NB4 (cell line): ENCODE measurements at places on chromosomes 2 and 18.

- DNase-seq = no peak
Observed at GRCh38 chr2:27763907-27764267, 7.6 kb upstream of the MRPL33 start.

DNA sequence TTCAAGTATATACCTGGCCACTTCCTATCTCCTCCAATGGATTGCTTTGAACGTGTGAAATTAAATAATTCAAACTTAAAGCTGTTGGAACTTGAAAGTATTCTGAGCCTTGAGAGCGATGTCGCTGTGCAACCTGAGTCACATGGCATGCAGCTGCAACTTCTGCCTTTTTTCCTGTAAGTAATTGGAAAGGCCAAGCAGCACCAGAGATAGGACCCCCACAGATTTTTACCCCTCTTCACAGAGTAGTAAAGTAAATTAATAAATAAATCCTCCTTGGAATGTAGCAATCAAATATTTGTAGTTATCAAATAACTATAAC, 3.2 kb upstream of the RNF149 start:
- peak; percentile 37 for DNase-seq

DNA sequence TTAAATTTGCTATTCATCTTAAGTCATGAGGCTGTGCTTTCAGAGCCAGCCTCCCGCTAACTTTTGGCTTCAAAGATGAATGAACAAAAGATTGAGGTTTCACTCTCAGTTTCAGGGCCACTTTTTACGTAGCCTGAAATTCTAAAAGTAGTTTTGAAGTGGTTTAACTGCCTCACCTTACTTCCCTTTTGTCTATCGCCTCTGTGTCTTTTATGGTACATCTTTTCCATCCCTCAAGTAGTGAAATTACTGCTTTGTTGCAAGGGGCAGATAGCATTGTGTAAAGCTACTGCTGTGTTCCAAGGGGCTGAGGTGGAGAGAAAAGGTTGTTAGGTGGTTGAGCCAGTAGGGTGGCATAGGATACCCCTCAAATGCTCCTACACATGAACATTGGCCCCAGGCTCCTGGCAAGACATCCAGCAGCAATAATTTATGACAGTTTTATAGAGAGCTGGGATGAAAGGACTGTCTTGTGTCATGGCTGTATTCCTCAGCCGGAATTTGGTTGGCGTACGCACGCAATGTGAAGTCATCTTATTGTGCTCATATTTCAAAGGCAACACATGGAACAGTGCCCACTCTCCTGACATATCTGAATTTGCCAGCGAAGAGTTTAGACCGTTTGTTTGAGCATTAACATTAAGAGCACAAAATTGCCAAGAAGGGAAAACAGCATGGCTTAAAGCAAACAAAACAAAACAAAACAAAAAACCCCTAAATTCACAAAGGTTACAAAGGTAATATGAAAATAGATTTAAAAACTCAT, 32.2 kb downstream of the QPCT start:
- peak; percentile 15 for DNase-seq

DNA sequence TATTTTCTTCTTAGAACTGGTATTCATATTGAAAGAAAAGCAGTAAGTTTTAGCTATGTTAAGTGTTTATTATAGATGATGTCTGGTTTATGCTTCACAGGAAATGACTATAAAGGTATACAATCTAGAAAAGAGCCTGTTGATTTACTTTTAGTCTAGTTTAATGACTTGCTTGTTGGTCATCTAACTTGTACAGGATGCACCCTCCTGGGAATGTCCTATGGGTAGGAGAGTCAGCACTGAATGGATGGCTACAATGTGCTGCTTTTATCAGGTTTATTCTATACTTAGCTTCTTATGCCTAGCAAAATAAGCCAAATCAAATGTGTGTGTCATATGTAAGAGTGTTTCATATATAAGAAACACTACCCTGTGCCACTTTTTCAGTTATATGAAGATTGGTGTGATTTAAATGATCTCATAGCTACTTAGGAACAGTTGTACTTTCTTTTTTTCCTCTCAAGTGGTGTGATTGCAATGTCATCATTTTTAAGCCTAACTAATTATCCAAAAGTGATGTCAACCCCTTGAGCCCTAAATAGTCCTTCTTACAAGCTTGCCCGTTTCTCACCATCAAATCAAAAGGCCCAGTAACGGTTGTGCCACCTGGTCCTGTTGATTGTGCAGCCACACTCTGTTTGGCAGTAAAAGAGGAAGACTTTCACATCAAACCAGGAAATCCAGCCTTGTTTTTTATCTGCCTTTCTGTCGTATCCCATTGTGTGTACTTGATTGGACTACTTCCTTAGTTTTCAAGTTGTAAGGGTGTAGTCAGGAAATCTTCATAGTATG, 176.0 kb downstream of the DIS3L2 start:
- no peak for DNase-seq

DNA sequence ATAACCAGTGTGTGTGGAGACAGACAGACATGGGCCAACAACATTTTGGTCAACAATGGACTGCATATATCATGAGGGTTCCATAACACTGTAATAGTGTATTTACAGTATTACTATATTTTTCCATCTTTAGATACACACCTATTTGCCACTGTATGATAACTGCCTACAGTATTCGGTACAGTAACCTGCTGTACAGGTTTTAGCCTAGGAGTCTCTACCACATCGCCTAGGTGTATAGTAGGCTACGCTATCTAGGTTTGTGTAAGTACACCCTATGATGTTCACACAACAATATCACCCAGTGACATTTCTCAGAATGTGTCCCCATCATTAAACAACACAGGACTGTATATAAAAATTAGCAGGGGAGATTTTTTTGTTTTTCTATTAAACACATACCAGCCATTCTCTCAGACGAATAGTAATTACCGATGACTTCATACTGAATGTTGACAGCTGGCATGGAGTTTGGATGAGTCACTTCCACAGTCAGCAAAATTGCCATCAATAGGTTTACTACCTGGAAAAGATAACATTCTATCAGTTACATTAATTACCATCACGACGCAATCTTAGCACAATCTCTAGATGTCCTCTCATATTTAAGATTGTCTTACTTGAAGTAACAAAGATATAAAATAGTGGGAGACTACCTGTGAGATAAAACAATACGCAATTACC, 10.8 kb downstream of the LAPTM4A start:
- no peak for DNase-seq

DNA sequence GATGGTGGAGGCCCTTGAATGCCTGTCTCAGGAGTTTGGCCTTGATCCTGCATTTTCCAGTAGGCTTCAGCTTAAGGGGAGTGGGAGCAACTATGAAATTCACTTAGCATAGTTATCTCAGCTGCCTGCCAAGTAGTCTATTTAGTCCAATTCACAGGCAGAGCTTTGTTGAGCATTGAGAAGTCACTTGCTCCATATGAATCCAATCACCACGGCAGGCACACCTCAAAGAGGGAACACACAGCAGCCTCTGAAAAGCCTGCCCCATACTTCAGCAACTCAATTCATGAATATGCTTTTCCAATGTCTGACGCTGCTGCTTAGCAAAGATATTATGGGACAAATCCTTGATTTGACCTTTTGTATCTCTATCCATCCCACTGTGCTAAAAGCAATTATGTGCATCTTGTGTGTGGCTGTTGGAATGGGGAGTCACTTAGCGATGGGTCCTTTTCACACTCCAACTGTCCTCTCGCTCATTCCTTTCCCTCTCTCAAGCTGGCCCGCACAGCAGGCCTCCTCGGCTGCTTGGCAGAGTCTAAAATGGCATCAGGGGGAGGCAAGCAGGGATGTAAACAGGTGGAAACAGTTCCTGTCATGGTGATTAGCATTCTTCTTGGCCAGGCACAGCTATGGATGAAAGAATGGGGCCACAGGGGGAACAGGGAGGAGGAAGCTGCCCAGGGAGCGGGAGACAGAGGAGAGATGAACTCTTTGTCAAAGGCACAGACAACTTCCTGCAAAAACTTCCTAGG, 56.0 kb upstream of the LRPPRC start:
- DNase-seq = no peak

GRCh38 chr2:231918501-231919330, 7.5 kb downstream of the NPPC start:
- DNase-seq = no peak

DNA sequence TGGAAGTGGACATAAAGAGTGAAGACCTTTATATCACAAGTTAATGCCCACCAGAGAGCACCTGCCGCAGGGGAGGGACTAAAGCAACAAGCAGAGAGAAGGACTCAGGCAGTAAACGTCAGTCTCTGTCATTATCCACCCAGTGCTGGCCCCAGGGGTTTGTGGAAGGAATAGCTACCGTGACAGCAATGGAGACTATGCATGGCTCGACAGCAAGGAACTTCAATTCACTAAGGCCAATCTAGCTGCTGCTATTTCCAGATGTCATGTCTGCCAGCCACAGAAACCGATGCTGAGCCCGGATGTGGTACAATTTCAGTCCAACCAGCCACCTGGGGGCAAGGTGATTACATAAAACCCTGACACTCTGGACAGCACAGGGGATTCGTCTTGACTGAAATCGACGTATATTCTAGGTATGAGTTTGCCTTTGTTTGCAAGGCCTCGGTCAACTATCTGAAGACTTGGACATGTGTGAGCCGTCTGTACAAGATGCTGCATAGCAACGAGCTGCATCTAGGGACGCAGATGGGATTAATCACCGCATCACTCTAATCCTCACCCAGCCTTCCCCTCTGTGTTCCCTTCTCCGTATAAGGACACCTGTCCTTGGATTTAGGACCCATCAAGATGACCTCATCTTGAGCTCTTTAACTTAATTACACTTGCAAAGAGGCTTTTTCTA, 154.1 kb upstream of the SH3BP4 start:
- DNase-seq = no peak

GRCh38 chr18:32112826-32113225, 21.2 kb downstream of the RNF138 start:
- DNase-seq = no peak

DNA sequence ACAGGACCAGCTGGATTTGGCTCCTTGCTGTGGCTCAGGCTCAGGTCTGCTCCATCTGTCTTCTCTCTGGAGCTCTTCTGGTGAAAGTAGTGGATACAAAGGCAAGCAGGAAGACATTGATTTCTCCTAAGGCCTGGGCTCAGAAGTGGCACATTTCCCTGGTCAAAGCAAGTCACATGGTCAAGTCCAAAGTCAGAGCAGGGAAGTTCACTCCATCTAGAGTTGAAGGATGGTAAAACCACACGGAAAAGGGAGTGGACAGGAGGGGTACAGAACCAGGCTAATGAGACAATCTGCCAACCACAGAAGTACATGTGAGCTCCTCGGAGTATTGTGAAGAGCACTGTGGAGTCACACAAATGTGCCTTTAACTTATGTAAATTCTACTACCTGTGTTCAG, 66.1 kb downstream of the MARCO start:
- peak; percentile 43 for DNase-seq

GRCh38 chr18:63505566-63506335, 29.0 kb downstream of the SERPINB5 start:
- peak; percentile 53 for DNase-seq

GRCh38 chr2:214750529-214750928, 59.0 kb downstream of the BARD1 start:
- no peak for DNase-seq

DNA sequence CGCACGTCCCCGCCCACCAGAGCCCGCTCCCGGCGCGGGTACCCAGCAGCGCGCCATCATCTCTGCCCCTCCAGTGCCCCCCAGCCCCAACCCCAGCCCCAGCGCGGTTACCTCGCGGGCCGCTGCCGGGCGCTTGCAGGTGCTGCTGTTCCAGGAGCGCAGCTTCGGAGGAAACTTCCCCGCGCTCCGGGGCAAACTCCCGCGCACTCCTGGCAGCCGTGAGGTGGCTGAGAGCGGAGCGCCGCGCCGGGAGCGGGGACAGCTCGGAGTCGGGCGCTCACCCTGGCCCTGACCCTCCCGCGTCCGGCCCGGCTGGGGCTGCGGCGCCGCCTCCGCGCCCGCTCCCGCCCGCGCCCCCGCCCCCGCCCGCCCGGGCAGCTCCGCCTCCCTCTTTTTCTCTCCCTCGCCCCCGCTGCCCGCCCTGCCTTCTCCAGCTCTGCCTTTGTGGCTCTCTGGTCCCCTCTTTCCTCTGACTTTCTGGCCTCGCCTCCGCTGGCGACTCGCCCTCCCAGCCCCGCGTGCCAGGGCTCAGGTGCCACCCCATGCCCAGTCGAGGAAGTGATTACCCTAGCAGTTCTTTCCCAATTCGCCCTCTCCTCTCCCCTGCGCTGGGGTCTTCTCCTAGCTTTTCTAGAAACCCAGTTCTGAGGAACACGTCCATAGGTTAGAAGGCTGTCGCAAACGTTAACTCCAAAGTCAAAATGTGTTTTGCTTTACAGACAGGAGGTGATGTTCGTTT, at the start of gene CHST9:
TSS of gene CHST9 (minus strand) at position 284 of the 739 bp plus-strand sequence. CDS start 42,499 bp downstream, outside the sequence.
- no peak for DNase-seq

DNA sequence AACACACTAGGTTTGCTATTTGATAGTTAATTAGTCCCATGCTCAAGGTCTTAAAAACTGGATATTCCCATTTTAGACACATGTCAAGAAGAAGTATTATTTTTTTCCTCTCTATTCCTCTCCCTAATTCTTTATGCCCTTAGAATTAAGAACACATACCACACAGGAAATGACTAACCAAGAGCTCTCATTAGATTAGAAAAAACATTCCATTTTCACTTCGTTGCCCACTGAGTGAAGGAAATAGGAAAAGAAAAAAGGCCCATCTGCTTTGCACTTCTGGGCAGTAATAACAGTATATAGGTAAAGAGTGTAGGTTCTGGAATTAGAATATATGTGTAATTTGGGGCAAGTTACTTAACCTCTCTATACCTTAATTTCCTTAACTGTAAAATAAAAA, 26.9 kb downstream of the ACADL start:
- no peak for DNase-seq

DNA sequence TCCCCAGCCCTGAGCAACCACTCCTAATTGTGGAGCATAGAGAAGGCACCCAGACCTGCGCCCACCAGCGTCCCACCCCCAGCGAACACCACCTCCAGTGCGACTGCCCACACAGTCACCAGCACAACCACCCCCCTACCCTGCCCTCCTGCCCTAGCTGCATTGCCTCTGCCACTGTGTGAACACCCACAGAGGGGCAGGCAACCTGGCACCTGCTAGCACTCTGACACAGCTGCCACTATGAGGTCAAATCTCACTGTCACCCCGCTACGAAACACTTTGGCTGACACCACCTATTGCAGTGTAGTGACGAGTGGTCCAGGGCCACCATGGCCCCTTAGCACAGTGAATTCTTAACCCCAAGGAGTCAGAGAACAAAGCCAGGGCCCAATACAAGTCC, 14.1 kb upstream of the EIF2AK3 start:
- DNase-seq = no peak

GRCh38 chr2:37085731-37086147, 1.4 kb downstream of the GPATCH11 start:
- peak; percentile 48 for DNase-seq

GRCh38 chr2:151833984-151834383, 5.8 kb upstream of the ARL5A start:
- peak; percentile 60 for DNase-seq

GRCh38 chr18:79487801-79488201, 92.1 kb downstream of the NFATC1 start:
- no peak for DNase-seq

- no peak for DNase-seq
Observed at GRCh38 chr2:84925336-84925723, 19.9 kb downstream of the TMSB10 start.

- no peak for DNase-seq
Observed at GRCh38 chr2:5537180-5537688, 154.9 kb upstream of the SOX11 start.
